Stimulated activated CD4-positive, alpha-beta T cell treated with anti-CD3 and anti-CD28 coated beads, Interleukin-1b, Interleukin-23, amount 100 ng/mL, for 48 hours (primary cell): ENCODE measurements at places on chromosomes 2 and 18.

DNA sequence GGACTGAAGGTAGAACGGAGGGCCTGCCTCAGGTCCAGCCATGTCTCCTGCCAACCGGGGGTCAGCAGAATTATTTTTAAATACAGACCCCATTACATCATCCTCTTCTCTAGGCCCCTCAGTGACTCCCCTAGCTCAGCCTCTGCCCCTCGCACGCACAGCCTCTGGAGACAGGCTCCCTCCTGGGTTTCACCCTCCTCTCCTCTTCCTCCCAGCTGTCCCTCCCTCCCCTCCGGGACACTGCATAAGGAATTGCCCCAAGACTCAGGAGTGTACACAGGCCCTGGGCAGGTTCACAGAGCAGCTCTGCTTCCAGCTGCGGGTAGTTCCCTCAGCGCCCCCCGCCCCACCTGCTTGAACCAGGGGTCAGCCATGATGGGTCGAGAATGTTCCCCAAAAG is 520.2 kb upstream of the MYT1L start:
- no peak for DNase-seq

- DNase-seq, result no peak
Measured at GRCh38 chr2:221205103-221205673, 366.9 kb downstream of the EPHA4 start.

- peak; percentile 20 for DNase-seq
Measured at GRCh38 chr18:23573626-23574431, 12.5 kb downstream of the NPC1 start.

GRCh38 chr18:48766026-48766425 is 184.7 kb downstream of the SMAD7 start:
- no peak for DNase-seq

GRCh38 chr18:49853011-49853410 is 39.7 kb upstream of the ACAA2 start:
- no peak for DNase-seq

- DNase-seq, result no peak
Measured at GRCh38 chr2:70528276-70528675, 25.4 kb downstream of the TGFA start.

GRCh38 chr2:37554155-37554510 is 117.3 kb downstream of the CDC42EP3 start:
- DNase-seq, result no peak

DNA sequence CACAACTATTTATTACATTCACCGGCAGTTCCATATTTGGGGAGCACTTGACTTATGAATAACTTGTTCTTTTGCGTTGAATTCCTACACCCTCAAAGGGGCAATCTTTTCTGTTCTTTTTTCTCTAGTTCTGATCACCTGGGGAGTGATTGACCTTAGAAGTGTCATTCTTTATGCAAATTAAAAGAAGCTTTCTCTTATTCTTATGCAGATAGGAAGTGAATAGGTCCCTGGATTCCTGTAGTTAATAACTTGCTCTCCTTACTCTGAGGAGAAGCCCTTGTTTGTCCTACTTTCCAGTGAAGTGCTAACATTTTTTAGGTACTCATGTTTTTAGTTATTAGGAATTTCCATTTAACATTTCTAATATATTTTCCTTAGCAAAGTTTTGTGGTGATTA is 569.8 kb upstream of the LRRTM1 start:
- no peak for DNase-seq

DNA sequence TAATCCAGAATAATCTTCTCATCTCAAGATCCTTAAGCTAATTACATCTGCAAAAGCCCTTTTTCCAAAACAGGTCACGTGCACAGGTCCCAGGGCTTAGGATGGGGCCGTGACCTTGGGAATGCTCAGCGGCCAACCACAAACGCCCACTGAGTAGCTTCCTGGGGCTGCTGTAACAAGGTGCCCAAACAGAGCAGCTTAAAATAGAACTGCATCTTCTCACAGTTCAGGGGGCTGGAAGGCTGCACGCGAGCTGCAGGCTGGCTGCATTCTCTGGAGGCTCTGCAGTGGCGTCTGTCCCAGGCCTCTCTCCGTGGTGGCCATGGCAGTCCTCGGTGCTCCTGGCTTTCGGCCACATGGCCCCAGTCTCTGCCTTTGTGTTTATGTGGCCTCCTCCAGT is 31.9 kb downstream of the ADI1 start:
- no peak for DNase-seq
